Occipital lobe (tissue), 3 donors: ENCODE measurements at places on chromosomes 12 and 14. TPM values are rescaled to one million over a fixed set of nuclear protein-coding genes. Genes with fewer than 3 reads are reported as not detected.
A peak's percentile ranks its signal among the peaks of the same experiment; 100 is the strongest.

GRCh38 chr12:91811481-91812287, 334.0 kb downstream of the BTG1 start:
- DNase-seq, result peak; percentile 17

The RBMS2 gene
- total RNA-seq, result 3.0 TPM

DNA sequence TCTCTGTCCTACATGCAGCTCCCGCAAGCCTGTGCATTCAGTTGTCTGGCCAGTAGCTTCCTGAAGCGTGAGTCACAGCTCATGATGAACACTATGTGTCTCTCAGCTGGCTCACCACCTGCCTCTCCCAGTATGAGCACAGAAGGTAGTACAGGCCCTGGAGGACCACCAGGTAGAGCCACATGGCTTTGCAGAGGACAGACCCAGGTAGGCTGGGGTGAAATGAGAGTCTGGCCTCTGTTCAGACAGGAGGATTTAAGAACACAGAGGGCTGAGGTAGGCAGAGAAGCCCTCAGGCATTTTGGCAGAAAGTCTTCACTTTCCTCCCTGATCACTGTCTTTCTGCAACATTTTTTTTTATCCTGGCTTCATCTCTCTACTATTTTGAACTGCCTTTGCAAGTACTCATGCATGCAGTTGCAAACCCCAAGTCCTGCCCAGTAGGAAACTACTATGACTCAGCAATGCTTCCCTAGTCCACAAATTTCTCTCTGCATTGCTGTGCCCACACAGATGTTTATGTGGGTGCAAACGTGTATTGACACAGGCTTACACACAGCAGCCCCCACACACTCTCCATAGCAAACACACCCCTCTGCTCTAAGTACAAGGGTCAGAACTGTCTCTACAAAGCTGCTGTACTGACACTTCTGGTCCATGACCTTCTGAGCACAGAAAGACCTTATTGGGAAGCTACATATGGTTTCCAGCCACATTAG, 7.2 kb upstream of the SDR9C7 start:
- peak; percentile 32 for DNase-seq

GRCh38 chr12:52617403-52617785, 965 bp downstream of the KRT73 start:
- DNase-seq, result no peak

GRCh38 chr12:6914947-6915788, 788 bp downstream of the ENO2 start:
- DNase-seq, result no peak

GRCh38 chr12:132771126-132771838, 9.7 kb upstream of the ANKLE2 start:
- no peak for DNase-seq

- no peak for DNase-seq
These were observed 657.6 kb downstream of the MED13L start for GRCh38 chr12:115619889-115620288.

The CIROP gene
- not detected for total RNA-seq

DNA sequence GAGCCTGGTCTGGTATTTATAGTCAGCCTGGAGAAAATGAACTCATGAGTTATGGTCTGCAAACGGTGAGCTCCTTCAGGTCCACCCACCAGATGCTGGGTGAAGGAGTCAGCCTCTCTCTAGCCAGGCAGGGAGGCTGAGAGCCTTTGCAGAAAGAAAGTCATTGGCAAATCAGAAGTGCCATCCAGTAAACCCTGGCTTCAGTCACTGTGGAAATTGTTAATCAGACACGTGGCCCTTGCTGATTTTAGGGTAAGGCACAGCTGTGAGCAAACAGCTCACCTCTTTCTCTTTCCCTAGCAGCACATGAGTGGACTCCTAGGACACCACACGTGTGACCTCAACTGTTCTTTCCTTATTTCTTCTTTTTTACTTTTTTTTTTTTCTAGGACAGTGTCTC, 44.9 kb downstream of the CHST11 start:
- no peak for DNase-seq

DNA sequence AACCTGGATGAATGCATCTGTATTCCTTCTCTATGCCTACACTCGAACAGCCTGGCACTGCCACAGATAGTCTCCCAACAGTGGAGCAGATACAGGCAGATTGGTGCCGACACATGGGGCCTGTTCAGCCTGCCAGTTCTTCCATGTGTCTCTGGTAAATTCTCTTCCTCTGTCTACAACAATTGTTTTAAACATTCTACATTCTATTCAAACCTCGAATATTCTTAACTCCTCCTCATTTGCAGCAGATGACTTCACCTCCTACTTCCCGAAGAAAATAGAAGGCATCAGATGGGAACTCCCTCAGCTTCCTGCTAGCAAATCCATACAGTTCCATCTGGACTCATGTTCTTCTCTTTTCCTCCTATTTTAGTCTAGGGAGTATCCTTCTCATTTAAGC, 43.1 kb upstream of the OTOGL start:
- peak; percentile 50 for DNase-seq

DNA sequence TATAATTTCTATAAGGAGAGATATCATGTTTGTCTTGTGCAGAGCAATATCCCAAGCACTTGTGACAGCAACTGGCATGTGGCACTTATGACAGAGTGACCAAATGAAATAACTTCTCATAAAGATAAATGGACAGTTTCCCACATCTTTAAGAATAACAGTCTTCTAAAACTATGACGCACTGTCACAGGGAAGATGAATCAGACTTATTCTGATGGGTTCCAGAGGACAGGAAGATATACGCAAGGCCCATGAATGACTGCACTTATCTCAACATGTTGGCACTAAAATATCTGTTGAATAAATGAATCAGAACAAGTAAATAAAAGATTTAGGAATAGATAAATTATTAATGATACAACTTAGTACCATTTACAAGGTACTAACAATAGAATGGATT, 465.8 kb upstream of the SYT1 start:
- DNase-seq, result no peak

The MIP gene
- total RNA-seq, result 0.62 TPM

GRCh38 chr14:21399311-21399870, 15.6 kb upstream of the SUPT16H start:
- DNase-seq, result no peak

DNA sequence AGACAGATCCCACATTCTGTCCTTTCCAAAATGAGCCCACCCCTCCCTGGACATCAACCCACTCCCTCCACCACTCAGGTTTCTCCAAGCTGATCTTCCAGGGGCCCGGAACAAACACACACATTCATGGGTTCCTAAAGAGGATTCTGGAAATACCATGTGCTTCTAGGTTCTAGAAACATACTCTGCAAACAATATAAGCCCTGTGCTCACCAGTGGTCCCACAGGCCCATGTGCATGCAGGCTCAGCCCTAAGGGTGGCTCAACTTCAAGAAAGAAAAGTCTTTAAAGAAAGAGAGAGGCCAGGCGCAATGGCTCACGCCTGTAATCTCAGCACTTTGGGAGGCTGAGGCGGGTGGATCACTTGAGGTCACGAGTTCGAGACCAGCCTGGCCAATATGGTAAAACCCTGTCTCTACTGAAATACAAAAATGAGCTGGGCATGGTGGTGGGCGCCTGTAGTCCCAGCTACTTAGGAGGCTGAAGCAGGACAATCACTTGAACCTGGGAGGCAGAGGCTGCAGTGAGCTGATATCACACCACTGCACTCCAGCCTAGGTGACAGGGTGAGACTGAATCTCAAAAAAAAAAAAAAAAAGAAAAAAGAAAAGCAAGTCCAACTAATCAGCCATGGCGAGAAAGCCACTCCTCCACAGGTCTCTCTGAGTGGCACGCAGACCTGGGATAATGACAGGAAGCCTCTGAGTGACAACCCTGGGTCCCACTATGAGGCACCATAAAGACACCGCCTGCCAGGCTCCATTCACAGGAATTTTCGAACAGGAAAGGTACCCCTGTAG, 59.5 kb upstream of the PNMA1 start:
- no peak for DNase-seq

- DNase-seq, result no peak
These were observed 185.2 kb downstream of the AEBP2 start for GRCh38 chr12:19624491-19624890.

DNA sequence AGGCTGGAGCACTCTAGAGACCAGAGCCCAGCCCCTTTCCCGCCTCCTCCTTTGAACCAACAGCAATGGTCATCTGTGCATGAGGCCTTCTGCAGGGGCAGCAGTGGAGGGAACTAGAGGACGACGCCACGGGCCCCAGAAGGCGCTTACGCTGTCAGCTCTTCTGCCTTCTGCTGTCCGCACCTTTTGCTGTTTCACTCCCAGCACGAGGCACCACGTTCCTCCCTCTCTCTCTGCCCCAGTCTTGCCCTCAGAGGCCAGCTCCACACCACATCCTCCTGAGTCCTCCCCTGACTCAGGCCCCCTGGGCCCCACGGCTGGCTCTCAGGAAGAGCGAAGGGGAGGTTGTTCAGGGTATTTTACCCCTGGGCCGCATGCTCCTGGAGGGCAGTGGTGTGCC, 15.5 kb downstream of the MMAB start:
- DNase-seq, result no peak

The CLEC2A gene
- not detected for total RNA-seq
